Stimulated activated CD8-positive, alpha-beta memory T cell treated with anti-CD3 and anti-CD28 coated beads, Interleukin-15, amount 100 ng/mL, for 48 hours (primary cell): ENCODE measurements at places on chromosomes 4 and X.

DNA sequence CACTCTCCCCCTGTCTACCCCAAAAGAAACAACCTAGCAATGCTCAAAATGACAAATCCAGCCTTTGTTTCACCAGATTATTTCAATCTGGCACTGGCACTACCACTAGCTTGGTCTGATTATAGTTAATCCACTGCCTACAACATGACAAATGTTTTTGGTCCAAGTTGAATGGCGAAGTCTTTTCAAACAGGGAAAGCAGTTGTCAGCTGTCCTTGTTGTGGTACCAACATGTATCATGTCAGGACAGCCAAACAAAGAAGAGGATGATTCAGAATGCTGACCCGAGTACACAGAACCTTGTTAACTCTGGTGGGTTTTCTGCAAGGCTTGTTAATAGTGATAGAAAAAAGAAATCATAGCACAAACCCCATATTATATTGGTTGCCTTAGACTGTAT is 160.8 kb upstream of the ANK2 start:
- no peak for DNase-seq

GRCh38 chr4:182238355-182238931 is 4.8 kb upstream of the TENM3 start:
- no peak for DNase-seq

- no peak for DNase-seq
Measured at GRCh38 chr4:160831165-160831922, 1332.5 kb downstream of the FSTL5 start.

DNA sequence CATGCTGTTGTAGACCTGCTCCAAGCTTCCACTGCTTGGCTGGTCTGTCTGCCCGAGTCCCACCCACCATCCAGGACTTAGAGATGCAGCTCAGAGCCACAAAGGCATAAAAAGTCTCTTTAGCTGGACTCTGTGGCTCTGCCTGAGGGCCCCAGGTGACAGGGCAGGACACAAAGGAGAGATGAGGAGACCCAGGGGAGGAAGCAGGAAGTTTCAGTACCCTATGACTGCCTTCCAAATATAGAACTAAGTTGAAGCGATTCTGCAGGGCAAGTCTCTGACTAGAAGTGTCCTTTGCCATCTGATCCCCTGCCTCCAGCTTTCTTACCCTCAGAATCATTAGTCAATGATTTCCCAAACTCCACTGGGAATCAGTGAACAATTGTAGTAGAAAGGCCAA is 11.2 kb upstream of the CXCR3 start:
- no peak for DNase-seq

DNA sequence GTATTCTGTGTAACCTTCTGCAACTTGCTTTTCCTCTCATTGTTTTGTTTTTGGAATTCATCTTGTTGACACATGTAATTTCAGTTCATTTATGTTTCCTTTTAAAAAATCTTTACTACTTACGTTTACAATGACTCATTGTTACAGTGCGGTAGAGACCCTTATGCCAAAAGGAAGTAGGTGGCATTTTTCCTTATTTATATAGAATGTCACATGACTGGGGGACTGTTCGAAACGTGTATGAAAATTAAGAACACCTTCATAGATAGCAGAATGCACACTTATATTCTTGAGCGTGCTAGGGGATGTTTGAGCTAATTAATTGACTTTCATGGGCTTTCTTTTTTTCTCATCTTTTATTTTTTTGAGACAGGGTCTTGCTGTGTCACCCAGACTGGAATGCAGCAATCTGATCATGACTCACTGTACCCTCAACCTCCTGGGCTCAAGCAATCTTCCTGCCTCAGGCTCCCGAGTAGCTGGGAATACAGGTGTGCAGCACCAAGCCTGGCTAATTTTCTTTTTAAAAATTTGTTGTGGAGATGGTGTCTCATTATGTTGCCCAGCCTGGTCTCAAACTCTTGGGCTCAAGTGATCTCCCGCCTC is 7.3 kb downstream of the REPS2 start:
- no peak for DNase-seq

- DNase-seq, result no peak
Measured at GRCh38 chrX:74133156-74133796, 170.7 kb upstream of the ZCCHC13 start.

DNA sequence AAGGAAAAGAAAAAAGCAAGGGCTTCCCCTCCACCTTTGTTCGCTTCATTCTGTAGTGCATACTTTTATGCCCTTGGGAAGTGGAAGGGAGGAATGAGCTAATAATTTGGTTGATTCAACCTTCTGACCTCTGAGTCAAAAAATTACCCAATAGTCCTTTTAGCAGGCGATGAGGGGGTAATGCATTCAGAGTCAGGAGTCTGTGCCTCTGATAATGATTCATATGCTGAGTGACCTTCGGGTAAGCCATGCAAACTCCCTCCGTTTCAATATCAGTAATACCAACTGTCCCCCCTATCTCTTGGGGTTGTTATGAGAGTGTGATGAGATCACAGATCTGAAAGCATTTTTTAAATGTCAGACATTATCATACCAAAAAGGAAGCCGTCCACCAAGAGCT is 41.6 kb upstream of the ACSL4 start:
- no peak for DNase-seq

DNA sequence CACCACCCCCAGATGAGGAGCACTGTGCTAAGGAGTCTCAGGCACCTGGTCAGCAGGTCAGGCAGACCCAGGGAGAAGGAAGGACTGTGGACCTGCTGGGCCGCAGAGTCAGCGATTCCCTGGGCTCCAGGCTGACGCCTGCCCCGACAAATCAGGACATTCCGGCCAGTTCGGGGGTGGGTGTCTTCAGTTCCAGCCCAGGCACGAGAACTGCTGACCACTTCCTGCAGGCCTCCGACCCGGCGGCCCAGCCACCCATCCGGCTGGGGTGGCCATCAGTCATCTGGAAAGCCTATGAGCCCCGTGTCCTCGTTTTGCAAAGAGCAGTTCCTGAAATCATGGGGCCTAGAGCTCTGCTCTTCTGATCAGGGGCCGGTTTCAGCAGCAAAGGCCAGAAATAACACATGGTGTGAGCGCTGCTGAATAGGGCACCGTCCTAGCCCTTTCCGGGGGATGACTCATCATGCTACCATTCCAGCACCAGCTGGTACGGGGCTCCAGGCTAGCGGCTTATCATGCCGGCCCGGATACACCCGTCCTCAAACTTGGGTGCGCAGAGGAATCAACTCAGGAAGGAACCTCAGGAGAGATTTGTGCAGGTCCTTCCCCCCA is 7.8 kb upstream of the SH3TC1 start:
- no peak for DNase-seq

GRCh38 chr4:47668810-47669408 is 169.0 kb downstream of the CORIN start:
- no peak for DNase-seq
